ENCODE measurements at places on chromosomes 7 and 10. TPM values are rescaled to one million over a fixed set of nuclear protein-coding genes. Genes with fewer than 3 reads are reported as not detected.

The GNG11 gene
- total RNA-seq = not detected

GRCh38 chr10:116768786-116769185, 26.4 kb upstream of the HSPA12A start:
- DNase-seq = no peak

- no peak for DNase-seq
Measured at GRCh38 chr10:27621461-27621860, 117.4 kb downstream of the RAB18 start.

- DNase-seq = no peak
Measured at GRCh38 chr10:117090834-117091233, 47.2 kb downstream of the VAX1 start.

DNA sequence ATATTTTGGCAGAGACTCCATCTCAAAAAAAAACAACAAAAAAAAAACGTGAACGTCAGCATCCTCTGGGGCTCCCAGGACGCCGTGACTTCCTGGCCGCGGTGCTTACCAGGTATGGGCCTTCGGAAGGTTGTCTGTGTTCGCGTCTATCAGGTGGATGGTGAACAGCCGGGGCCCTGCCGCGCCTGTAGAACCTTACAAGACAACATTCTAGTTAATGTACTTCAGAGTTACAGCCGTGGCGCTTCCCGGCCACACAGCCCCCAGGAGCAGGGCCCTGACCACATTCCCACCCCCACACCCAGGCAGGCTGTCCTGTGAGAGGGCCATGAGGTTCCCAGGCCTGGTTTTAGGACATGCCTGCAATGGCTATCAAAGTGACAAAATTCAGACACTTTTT, 111.0 kb downstream of the SMURF1 start:
- DNase-seq = no peak

All from activated T-cell treated with anti-CD3 and anti-CD28 coated beads, Interleukin-2, amount 50 U/mL, for 4 hours (primary cell).